ENCODE measurements at places on chromosomes 7 and 10. TPM values are rescaled to one million over a fixed set of nuclear protein-coding genes. Genes with fewer than 3 reads are reported as not detected.

RABGEF1 gene
- 12.3 TPM for total RNA-seq

NPTX2 gene
- 32.0 TPM for total RNA-seq

KCP gene
- not detected for total RNA-seq

GRM3 gene
- not detected for total RNA-seq

CCL24 gene
- total RNA-seq, result not detected
